ENCODE measurements at places on chromosomes 7 and 10.
A peak's percentile ranks its signal among the peaks of the same experiment; 100 is the strongest.

DNA sequence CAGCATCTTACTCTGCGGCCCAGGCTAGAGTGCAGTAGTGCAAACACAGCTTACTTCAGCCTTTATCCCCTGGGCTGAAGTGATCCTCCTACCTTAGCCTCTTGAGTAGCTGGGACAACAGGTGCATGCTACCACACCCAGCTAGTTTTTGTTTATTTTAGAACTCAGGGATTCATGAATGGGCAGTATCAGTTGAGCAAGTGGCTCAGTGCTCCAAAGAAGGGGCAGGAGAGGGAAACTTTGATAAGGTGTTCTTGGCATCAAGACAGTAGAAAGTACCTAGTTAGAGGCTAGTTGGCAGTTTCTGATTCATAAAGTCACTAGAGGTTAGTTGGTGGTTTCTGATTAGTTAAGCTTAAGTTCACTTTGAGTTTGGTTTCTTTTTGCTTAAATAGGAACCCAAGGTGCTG lies 18.4 kb downstream of the TRIM24 start:
- no peak for DNase-seq

GRCh38 chr7:29332875-29333855 lies 138.6 kb downstream of the CHN2 start:
- DNase-seq: no peak

DNA sequence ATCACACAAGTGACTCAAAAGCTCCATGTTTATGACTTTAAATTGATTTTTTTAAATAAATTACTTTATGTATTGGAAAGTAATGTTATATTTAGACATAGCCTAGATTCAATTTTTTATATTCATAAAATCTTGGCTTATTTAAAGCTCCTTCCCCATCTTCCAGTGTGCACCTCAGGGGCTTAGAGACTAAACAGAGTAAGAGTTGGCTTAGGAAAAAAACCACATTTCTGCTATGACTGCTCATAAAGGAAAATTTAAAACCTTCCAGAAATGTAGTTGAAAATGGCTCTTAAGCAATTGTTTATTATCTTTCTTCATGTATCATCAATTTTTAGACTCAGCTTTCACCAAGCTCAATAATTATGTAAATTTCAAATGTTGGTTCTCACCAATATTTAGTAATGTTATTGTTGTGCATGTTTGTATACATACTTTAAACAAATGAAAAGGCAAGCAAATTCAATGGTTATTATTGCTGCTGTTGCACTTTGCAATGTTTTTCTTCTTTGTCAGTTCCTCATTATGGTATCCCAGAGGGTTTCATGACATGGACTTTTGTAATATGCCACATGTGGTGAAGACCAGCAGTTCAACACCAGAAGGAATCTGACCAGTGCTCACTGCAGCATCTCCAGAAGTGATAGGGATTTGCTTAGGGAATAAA lies 700.1 kb upstream of the ANKRD30A start:
- DNase-seq: no peak

GRCh38 chr7:133386205-133386604 lies 133.3 kb downstream of the EXOC4 start:
- DNase-seq: peak; percentile 60

DNA sequence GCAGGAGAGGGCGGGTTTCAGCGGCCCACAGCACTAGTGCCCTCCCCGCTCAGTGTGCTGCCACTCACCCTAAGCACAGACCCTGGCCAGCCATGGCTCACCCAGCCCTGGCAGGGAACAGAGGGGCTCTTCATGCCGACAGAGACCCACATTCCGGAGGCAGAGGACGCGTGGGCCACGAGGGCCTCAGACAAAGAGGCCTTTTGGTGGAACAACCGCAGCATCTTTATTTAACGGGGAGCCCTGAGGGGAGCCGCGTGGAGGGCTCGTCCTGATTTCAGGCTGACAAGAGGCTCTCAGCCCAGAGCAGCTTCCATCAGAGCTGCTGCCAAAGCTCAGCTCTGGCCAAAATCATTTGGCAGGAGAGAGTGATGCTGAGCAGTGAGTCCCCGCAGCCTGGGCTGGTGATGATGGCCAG lies 127.8 kb downstream of the SH3PXD2A start:
- DNase-seq: no peak

GRCh38 chr10:94088926-94089381 lies 95.2 kb downstream of the PLCE1 start:
- DNase-seq: no peak

DNA sequence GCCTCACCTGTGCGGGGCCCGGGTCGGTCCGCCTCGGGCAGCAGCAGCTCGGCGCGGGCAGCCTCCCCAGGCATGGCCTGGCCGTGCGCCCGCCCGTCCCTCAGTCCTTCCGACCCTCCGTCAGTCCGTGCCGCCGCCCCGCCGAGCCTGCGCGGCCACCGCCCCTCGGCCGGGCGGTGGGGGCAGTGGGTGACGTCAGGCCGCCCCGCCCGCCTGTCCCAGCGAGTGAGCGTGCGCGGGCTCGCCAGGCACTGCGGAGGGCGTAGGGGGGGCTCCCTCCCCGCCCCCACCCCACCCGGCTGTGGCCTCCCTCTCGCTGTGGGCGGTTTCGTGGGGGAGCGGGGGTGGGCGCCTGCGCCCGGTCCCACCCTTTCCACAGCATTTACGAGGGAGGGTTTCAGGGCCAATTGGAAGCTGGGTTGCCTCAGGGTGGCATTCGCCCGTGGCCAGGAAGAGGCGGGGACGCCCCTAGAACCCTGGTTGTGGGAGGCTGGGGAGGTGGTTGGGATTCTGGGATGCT lies at the start of gene NACAD:
Gene NACAD (minus strand): TSS at position 149 of the 520 bp plus-strand sequence. CDS start 75 bp downstream, at position 74.
- no peak for DNase-seq

DNA sequence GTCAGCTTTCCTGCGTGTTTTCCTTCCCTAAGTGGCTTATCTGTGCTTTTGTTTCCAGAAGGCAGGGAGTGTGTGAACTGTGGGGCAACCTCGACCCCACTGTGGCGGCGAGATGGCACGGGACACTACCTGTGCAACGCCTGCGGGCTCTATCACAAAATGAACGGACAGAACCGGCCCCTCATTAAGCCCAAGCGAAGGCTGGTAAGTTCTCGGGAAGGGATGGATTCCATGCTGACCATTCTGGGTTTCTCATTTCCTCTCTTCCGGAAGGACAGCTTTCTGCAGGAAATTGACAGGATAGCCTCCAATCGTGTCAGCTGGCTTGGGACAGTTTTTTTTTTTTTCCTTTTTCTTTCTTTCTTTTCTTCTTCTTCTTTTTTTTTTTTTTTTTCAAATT lies 9.4 kb downstream of the GATA3 start:
- no peak for DNase-seq

DNA sequence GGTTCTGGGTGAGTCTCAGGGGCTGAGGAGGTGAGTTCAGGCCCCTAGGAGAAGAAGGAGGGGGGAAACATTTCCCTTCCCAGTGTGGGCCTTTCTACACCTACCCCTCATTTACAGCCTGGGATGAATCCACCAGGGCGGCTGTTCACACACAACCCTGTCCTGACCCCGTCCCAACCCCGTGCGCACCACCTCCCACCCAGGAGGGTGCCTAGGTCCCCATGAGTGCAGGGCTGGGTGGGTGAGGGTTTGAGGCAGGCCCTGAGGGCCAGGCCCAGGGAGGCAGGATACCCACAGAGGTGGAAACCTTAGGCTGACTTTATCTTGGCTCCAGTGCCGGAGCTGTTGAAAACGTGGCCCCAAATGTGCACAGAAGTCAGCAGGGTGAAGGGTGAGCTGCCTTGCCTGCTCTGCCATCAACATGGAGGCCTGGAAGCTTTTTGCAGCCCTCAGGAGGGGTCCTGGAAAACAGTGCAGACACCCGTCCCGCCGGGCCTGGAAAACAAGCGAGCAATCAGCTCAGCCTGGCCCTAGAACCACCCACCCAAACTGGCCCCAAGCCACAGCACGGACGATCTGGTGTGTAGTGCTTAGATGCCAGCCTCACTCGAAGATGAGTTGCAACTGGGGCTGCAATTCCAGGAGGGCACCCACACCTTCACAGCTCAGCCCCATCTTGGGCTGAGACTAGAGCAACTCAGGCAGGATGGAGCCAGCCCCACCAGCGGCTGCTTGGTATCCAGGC lies 9.3 kb upstream of the RET start:
- no peak for DNase-seq

DNA sequence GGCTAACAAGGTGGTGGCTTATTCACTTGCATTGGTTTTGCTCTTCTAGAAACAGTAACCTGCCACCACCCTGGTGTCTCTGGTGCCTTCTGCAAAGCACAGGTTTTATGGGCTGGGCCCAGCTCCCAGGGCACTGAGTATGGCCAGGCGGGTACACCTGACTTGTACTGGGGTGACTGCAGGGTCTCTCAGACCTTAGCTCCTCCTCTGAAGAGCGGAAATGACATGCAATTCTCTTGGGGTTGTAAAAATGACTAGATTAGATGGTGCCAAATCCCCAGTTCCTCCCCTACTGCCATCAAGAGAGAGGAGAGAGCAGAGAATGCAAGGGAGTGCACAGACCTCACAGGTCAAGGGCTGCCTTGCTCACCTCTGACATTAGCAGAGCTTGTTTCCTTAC lies 14.7 kb downstream of the ESYT2 start:
- no peak for DNase-seq

DNA sequence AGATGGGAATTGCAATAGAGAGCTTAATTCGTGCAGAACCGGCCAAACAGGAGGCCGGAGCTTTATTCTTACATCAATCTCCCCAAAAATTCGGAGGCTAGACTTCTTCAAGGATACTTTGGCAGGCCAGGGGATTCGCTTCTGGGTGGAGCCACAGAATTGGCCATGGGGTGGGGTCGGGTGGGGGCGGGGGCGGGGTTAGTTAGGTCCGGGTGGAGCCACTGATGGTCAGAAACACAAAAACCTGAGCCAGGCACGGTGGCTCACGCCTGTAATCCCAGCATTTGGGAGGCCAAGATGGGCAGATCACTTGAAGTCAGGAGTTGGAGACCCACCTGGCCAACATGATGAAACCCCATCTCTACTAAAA lies 87.5 kb downstream of the SEPTIN14 start:
- DNase-seq: no peak

- DNase-seq: no peak
Measured at GRCh38 chr7:10537764-10538163, 435.9 kb upstream of the PHF14 start.

DNA sequence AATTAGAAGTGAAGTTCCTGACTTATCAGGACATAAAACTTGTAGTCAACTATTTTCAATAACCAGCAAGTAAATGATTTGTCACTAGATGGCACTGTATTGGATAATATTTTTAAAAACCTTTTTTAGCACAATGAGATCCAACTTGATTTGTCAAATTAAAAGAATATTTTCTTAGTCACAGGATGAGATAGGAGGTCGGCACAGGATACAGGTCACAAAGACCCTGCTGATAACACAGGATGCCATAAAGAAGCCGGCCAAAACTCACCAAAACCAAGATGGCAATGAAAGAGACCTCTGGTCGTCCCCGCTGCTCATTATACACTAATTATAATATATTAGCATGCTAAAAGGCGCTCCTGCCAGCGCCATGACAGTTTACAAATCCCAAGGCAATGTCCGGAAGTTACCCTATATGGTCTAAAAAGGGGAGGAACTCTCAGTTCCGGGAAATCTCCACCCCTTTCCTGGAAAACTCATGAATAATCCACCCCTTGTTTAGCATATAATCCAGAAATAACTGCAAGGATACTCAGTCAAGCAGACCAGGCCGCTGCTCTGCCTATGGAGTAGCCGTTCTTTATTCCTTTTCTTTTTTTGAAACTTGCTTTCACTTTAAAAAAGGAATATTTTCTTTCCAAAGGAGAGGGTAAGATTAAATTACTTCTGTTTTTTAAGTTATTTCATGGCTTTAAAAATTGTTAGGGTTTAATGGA lies 255.7 kb upstream of the MKLN1 start:
- no peak for DNase-seq

DNA sequence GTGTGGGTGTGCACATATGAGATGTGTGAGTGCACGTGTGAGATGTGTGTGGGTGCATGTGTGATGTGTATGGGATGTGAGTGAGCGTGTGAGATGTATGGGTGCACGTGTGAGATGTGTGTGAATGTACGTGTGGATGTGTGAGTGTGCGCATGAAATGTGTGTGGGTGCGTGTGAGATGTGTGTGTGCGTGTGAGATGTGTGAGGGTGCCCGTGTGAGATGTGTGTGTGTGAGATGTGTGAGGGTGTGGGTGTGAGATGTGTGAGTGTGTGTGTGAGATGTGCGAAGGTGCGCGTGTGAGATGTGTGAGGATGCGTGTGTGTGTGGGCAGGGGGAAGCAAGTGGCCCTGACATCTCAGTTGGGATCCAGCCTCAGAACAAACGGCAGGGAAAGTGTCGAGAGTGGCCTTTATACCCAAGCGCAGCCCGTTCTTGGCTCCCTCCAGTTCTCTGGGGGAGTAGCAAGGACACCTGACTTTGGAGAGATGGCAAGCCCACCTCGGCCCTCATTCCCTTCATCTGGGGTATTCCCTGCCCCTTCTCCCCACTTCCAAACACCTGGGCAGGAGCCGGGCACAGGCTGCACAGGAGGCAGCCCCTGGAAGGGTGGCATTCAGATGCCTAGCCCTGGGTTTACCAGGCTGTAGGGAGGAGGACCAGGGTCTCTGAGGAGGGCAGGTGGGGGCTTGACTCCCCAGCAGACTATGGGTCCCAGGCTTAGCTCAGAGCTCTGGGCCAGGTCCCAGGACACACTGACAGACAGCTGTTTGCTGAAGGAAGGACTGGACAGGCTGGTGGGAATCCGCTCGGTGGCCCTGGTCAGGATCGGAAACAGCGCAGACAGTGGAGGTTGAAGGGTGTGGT lies 31.6 kb downstream of the PPIF start:
- DNase-seq: peak; percentile 46

DNA sequence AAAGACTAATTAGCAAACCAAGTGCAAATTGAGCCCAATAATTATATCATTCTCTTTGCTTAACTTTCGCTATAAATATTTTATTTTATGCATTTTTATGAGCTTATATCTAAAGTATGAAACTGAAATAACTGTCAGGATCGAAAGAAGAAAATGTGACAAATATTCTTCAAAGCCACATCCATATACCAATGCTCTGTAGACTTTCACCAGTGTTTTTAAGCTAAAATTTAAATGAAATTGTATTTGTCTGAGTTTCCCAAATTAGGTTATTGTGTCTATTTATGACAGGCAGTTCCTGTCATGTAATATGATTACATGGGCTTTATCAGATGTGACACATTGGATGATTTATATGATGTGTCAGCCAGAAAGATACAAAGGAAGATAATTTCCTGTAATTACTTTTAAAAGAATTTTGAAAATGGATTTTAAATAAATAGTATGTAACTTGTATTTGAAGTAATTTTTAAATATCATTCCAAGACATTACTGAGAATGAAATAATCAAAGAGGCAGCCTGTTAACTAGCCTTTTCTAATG lies 317.9 kb upstream of the KLF6 start:
- DNase-seq: no peak

- peak; percentile 84 for DNase-seq
Measured at GRCh38 chr7:74479961-74480829, 26.5 kb downstream of the GTF2IRD1 start.

Data from islet precursor cell (in vitro differentiated cells).